Thymus (tissue), 14 donors: ENCODE measurements at places on chromosomes 1 and 21.

DNA sequence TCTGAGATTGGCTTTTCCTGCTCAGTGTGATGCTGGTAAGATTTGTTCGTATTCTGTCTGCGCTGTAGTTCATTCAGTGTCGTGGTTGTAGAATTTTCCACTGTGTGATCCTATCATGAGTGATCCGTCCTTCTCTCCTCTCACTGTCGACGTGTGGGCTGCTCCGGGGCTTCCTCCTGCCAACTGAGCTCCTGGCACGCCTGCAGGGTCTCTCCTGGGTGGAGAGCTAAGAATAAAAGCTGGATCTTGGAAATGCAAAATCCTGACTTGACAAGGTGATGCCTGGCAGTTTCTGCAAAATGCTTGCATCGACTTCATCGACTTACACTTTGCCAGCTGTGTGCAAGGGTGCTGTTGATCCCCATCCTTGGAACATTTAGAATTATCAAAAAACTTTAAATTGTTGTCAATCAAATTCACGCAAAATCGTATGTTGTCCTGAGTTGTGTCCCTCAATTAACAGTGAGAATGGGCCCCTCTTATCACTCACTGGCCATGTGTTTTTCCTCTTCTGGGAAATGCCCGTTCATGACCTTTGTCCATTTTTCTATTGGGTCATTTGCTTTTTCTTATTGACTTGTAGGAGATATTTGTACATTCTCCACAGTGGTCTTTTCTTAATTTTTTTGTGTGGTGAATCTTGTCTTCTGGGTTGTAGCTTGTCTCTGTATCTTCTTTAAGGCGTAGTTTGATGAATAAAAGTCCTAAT is 125.5 kb downstream of the CRYAA start:
- DNase-seq = no peak

DNA sequence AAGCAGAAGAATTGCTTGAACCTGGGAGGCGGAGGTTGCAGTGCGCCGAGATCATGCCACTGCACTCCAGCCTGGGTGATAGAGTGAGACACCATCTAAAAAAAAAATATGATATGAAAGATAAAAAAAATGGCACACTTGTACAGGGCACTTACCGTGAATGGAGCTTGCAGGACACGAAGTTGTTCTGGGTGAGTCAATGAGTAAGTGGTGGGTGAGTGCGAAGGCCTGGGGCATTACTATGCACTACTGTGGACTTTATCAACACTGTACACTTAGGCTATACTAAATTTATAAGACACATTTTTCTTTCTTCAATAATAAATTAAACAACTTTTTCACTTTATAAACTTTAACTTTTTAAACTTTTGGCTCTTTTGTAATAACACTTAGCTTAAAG is 37.0 kb downstream of the TNFRSF8 start:
- no peak for DNase-seq

DNA sequence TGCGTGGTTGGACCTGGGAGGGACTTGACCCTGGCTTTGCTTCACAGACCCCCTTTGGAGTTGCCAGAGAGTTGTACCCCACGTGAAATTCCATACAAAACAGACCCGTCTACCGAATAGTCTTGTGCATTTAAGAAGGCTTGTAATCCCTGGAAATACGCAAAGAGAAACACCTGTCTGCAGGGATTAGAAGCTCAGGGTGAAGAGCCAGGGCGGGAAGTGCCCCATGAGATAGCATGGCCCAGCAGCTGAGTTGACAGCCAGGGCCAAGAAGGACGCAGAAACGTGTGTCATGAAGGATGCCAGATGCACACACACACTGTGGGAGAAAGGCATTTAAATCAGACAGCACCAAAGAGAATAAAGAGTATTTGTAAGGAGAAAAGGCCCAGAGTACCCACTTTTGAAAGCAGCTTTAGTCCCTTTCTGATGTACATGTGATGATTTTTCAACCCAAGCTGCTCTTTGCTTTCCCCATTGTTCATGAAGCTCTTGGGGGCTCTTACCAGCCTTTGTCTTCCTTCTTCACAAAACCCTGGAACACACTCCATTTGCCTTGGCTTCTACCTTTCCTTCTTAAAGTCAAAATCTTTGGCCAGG is 46.6 kb downstream of the PCP4 start:
- DNase-seq = no peak

DNA sequence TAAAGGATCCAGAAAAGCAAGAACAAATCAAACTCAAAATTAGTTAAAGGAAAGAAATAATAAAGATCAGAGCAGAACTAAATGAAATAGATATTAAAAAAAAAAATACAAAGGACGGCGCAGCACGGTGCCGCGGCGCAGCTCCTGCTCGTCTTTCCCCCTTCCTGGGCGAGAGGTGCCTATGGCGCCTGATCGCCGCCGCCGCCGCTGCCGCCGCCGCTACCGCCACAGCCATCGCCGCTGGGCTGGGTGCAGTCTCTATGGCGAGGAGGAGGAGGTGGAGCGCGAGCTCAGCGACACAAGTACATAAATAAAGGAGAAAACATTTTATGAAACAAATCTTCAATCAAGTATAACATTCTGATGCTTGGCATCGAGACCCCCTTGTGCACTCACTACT is 77.6 kb upstream of the VANGL1 start:
- no peak for DNase-seq

DNA sequence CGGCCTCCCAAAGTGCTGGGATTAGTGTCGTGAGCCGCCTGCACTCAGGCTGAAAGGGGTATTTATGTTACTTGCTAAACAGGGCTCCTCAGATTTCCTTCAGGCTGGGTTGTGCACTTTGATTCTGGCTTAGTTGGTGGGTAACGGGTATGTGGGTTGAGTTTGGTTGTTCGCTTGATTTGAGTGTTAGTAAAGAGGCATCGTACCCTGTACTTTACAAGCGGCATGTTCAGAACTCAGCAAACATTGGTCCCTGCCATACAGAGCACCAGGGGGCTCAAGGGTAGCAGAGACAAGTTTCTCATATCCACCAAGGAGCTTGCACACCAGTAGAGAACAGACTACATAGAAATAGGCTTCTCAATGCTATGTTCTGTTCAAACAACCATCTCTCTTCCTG is 147.8 kb downstream of the PGBD5 start:
- no peak for DNase-seq

DNA sequence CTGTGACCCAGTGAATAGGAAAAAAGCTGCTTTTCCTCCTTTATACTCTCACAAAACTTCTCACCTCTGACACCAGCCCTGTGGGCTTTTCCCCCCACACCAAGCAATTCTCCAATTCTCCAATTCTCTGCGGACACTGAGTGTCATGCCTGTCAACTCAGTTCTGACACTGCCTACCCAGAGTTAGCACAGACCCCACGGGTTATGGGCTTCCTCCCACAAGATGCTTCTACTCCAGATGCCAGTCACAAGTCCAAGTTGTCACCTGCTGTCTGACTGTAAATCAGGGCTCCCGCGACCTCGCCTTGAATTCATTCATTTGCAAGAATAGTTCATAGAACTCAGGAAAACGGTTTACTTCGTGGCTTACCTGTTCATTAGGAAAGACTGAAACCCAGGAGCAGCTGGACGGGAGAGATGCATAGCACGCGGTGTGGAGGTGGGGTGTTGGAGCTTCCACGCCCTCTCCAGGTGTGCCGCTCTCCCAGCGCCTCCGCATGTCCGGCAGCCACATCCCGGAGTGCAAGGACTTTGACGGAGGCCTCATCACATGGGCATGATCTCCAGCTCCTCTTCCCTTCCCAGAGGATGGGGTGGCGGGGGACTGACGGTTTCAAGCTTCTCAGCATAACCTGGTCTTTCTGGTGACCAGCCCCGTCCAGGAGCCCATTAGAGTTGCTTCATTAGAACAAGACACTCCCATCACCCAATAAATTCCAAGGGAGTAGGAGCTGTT is 154.7 kb downstream of the PGBD5 start:
- no peak for DNase-seq

GRCh38 chr1:79507770-79508169 is 501.2 kb upstream of the ADGRL4 start:
- no peak for DNase-seq

DNA sequence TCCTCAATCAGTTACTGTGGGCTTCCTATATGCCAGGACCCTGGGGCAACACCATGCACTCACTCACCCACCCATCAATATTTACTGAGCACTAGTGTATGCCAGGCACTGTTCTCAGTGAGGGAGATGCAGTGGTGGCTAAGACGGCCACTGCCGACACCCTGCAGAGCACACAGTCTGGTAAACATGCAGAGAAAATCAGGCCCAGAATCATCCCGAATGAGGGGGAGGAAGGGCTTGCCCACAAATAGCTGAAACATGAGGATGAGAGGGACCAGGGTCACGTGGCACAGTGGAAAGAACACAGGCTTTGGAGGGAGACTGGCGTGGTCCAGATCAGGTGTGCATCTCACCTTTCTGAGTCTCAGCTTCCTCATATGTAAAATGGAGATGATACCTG is 89.2 kb upstream of the IGSF21 start:
- no peak for DNase-seq

- no peak for DNase-seq
Measured at GRCh38 chr1:60149251-60149650, 75.7 kb upstream of the C1orf87 start.

DNA sequence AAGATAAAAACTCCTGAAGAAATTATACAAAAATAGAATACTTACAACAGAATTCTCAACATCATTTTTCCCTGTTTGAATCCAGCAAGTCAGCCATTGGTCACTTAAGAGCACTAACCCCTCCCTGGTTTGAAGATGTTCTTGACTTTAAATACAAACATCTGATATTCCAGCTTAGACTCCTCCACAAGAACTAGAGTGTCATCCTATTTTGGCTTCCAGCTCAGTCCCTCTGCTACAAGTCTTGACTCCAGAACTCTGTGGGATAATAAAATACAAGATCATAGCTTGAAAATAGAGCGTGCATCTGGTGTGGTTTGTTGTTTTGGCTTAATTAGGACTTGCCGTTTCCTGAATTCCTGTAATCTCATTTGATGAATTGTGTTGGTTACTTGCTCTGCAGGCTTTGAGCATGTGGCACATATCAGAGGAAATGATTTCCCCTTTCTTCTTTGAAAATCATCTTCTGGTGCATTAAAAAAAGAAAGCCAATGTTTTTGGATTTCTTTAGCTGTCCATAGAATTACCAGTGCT is 63.7 kb upstream of the DPT start:
- DNase-seq = no peak

- no peak for DNase-seq
Measured at GRCh38 chr1:60427701-60428100, 354.1 kb upstream of the C1orf87 start.

DNA sequence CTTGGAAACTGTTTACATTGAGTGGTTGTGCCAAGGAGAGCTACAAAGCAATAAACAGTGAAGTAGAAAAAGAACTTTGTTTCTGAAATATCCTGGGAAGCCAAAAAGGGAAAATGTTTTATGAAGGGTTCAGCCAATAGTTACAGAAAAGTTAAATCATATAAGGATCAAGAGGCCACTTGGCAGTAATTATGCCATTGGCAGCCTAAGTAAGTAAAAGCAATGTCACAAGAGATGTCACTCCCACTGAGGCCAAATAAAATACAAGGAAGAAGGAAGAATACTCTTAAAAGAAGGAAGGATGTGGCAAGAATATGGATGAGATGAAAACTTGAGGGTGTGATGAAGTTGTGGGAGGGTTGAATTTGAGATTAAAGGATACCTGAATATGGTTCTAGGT is 45.2 kb downstream of the EDEM3 start:
- no peak for DNase-seq

DNA sequence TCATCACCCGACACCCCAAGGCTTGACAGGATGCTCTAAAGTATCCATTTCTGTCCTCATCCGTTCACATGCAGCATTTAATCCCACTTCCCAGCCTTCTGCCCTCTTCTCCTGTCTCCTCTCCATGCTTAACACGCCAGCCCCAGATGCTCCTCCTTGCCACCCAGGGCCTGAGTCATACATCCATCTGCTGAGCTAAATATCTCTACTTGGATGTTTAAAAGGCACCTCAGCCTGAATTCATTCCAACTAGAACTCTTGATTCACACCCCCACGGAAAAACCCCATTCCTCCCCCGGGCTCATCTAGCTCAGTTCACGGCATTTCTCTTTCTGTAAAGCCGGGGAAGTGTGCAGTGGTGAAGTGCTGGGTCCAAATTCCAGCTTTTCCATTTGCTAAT is 27.7 kb downstream of the TEX35 start:
- no peak for DNase-seq

- DNase-seq = peak; percentile 58
Measured at GRCh38 chr1:51506537-51506936, 12.5 kb downstream of the EPS15 start.

DNA sequence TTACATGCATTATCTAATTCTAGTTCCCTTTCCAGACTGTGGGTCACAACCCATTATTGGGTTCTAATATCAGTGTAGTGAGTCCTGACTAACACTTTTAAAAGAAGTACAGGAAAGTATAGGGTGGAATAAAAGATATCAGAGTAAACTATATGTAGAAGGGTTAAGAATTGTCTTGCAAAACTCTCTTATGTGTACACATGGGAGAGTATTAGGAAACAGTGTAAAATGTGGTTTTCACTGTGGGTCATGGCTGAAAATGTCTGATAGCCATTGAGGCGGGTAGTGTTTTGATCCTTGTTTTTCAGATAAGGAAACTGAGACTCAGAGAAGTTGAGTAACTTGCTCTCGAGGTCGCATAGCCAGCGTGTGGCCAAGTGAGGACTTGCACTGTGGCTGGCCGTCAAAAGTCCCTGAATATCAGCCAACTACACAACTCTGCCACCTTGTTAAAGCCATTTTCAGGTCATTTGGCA is 18.5 kb upstream of the MTARC1 start:
- no peak for DNase-seq

DNA sequence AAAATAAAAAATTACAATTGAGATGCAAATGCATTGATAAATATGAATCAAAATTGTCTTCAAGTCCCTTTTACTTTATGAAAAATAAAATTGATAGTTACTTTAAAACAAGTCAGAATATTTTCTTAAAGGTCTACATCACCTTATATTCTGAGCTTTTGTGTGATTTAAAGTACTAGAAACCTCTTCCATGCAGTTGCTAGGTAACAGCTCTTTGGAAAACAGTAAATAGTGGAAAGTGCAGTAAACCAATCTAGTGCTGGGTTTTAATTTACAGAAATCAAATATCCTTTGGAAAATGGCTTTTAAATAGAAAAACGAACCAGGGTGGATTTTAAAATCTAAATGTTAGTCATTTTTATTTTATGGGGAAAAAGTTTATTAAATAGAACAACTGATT is 227.9 kb downstream of the KCNT2 start:
- no peak for DNase-seq

DNA sequence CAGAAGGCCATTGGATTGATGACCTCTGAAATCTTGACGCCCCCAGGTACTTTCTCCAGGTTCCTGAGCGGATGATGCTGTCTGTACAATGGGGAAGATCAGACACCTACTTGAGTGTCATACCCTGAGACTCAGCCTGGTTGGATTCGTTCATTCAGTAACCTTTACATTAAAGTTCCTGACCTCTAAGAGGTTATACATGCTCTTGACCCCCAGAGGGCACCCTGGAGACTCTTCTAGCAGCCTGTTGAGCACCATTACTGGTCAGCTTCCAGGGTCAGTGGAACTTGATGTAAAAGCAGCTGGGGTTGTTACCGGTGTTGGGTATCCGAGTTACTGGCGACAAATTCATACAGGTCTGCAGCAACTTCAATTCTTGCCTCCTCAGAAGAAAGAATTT is 114.3 kb upstream of the ZNF678 start:
- DNase-seq = no peak
